ENCODE measurements at places on chromosomes 5 and 9.

- DNase-seq: no peak
These were observed 60.8 kb downstream of the GCNT4 start for GRCh38 chr5:74991522-74991921.

GRCh38 chr5:173662581-173663351 lies 46.3 kb upstream of the BOD1 start:
- DNase-seq: no peak

DNA sequence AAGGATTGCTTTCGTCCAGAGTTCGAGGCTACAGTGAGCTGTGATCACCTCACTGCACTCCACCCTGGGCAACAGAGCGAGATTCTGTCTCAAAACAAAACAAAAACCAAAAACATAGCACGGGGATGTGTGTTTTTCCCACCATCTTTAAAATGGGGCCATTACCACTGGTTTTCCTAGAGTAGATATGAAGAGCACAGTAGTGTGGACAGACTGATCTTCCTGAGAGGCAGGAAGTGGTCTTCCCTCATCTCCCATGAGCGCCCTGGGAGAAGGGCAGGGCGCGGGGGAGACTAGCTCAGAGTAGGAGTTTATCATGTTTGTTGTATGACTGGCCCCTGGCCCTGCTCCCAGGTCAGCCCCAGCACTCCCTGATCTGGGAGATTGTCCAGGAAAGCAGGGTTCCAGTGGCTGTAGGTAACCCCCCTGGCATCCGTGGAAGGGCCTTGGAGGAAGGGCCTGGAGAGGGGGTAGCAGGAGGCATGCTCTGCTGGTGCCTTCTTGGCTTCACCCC lies 2.3 kb downstream of the SUSD3 start:
- DNase-seq: no peak

DNA sequence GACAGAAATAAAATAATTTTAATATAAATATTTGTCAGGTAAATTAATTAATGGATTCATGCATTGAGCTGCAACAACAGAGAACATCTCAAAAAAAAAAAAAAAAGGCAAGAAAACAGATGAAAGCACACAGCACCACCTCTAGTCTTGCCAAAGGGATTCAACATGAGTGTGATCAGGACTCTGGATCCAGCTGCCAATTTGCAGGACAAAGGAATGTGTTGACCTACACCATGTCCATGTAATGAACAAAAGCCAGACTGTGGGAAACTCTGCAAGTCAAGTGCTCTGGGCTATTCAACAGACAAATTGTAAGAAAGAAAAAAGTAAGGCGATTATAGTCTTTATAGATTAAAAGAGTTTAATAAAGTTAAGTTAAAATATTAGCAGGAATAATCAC lies 769.3 kb downstream of the TLR4 start:
- DNase-seq: no peak

DNA sequence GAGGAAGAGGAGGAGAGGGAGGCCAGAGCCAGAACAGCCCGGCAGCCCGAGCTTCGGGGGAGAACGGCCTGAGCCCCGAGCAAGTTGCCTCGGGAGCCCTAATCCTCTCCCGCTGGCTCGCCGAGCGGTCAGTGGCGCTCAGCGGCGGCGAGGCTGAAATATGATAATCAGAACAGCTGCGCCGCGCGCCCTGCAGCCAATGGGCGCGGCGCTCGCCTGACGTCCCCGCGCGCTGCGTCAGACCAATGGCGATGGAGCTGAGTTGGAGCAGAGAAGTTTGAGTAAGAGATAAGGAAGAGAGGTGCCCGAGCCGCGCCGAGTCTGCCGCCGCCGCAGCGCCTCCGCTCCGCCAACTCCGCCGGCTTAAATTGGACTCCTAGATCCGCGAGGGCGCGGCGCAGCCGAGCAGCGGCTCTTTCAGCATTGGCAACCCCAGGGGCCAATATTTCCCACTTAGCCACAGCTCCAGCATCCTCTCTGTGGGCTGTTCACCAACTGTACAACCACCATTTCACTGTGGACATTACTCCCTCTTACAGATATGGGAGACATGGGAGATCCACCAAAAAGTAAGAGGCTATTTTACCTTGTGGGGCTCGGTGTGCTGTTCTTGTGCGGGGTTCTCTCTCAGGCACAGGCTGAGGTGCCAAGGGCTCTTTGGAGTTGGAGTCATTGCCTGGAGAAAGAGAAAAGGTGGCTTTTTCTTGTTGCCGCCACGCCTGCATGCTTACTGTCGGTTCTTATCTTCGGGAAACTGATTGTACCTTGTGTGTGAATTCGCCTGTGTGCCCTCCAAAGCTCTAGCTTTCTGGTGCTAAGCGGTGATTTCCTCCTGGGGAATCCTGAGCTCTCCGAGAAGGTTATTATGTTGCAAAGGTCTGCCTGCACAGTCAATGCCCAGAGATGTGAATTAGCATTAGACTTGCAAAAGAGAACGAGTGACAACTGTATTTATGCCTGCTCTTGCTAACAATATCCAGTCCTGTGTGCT lies at the start of gene ISL1:
Gene ISL1, plus strand, starts transcription at position 318 of the 991 bp plus-strand sequence. Its CDS starts 224 bp downstream, at position 542.
- DNase-seq: peak; percentile 92

DNA sequence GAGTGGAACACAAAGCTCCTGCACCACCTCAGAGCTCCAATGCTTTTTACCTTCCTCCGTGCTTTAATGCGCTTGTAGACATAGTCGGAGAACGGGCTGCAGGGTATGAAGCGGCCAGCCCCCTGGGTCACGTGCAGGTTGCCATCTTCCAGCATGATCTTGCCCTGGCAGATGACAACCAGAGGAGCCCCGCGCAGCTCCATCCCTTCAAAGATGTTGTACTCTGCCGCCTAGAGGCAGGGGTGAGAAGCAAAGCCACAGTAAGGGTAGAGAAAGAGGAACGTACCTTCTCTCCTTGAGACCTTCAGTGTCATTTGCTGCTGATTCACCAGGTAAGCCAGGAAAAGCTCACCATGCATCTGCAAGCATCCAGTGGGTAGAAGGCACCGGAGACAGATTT lies 112.3 kb downstream of the DPYSL3 start:
- DNase-seq: no peak

GRCh38 chr5:122439645-122440044 lies 127.6 kb downstream of the SNCAIP start:
- no peak for DNase-seq

- no peak for DNase-seq
These were observed 311.3 kb downstream of the NDUFS4 start for GRCh38 chr5:53871775-53872174.

GRCh38 chr9:112751056-112751795 lies 666 bp downstream of the SNX30 start:
- DNase-seq: peak; percentile 42

GRCh38 chr9:111992523-111992922 lies 95.9 kb downstream of the UGCG start:
- peak; percentile 25 for DNase-seq

DNA sequence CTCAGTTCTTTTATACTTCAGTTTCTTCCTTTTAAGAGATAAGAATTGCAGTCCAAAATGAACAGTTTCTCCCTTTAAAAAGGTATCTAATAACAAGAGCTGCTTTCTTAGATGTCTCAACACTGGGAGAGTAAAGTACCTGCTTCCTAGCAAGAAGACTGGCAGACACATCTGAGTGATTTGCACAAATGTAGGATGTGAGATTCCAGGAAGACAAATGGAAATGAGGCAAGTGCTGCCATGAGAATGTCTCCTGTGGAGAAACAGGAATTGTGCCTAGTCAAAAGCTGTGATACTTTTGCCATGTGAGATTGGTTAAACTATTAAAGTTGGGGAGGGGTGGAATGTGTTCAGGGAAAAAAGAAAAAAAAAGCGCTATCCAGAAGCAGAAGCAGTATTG lies 159.1 kb downstream of the HTR1A start:
- peak; percentile 22 for DNase-seq

- peak; percentile 57 for DNase-seq
These were observed 272.7 kb upstream of the PANK3 start for GRCh38 chr5:168851902-168852321.

DNA sequence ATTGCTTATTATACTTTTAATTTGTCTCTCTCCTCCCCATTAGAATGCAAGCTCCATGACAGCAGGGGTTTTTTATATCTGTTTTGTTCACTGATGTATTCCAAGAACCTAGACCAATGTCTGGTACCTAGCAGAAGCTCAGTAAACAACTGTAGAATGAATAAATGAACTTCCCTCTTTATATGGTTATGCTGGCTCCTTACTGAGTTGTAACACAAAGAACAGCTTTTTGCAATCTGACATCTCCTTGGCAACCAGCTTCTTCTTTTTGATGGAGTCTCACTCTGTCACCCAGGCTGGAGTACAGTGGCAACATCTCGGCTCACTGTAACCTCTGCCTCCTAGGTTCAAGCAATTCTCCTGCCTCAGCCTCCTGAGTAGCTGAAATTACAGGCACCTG lies 13.6 kb downstream of the TRMO start:
- no peak for DNase-seq

DNA sequence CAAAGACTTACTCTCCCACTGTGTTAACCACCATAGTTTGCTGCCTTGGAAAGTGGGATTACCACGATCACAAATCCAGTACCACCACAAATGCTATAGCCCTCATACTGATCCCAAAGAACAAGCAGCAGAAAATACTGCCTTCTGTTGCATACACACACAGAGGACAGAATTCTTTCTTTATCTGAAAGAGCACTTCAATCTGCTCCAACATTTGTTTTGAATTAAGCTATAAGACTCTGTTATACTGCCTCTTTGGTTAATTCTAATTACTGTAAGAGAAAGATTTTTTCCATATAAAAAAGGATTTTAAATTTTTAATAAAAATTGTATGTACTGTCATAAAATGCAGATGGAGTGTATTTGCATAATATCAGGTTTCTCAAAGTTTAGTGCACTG lies 69.8 kb downstream of the YIPF5 start:
- DNase-seq: no peak

GRCh38 chr5:72587661-72588308 lies 80.6 kb upstream of the ZNF366 start:
- DNase-seq: no peak

DNA sequence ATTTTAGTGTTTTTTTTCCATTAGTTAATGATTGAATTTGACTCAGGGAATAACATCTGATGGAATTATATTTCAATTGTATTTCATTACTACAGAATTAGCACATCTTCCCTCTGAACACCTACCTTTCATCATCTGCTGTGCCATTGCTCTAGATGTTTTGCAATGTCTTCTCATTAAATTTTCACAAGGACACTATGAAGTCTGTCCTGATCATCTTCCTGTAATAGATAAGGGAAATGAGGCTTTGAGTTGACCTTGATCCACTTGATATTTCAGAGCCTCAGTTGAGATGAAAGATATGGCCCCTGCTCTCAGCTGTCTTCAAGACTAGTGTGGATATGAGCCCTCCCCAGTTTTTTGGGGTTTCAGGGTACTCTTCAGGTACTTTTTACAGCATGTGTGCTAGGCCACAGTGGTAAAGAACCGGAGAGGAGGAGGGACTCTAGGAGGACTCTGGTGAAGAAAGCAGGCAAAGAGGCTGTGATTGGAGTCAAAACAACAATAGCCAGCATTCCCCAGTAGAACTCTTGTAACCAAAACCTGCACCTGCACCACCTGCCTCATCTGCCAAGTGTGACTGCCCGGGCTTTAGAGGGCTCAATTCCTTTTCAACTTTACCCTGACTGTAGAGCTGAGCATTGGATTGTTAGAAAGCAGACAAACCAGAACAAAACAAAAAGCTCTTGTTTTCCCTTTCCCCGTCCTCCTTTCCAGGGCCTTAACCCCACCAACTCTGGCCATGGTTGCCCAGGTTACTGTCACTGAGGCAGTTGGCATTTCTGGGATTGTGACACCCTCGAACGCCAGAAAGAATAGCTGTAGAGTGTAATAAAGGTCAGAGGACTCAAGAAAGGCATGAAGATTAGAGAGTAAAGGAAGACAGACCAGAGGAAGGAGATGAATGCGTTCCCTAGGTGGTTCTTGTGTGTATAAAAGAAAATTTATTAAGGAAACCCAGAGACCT lies 56.3 kb downstream of the ERAP1 start:
- DNase-seq: no peak

- DNase-seq: no peak
These were observed 307.3 kb downstream of the FBXL7 start for GRCh38 chr5:15807248-15807647.

DNA sequence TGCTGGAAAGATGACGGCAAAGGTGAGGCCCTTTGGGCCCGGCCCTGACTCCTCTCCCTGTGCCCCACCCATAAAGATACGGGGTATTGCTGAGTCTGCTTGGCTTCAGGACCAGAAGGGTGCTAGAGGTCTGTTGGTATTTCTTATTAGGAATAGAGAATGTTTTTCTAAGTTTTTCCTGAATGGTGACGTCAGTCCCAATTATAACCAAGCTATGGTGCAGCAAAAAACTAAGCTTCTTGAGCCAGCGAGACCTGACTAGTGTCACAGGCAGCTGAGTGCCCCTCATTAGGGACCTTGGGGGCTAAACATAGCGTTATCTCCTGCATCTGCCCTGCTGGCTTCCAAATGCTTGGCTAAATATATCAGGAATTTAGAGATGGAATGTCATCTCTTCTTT lies 151.0 kb upstream of the TBC1D2 start:
- no peak for DNase-seq

- DNase-seq: no peak
These were observed 21.9 kb upstream of the PLIN2 start for GRCh38 chr9:19149230-19149629.

DNA sequence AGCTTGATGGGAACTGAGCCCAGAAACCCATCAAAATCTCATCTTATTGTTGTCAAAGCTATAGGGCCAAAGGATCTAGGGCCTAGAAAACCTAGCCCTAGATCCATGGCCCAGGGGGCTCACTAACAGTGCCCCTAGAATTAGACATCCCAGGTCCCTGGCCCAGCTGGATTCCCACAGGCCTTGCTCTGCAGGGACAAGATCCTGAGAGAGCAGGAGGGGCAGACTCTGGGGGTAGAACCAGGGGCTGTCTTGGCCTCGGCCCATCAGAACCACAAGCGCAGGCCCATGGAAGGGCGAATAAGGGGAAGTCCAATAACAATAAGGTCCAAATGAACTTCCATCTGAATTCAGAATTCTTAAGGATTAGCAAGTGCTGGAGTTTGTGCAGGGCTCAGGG lies 69.6 kb downstream of the IL6ST start:
- DNase-seq: no peak

DNA sequence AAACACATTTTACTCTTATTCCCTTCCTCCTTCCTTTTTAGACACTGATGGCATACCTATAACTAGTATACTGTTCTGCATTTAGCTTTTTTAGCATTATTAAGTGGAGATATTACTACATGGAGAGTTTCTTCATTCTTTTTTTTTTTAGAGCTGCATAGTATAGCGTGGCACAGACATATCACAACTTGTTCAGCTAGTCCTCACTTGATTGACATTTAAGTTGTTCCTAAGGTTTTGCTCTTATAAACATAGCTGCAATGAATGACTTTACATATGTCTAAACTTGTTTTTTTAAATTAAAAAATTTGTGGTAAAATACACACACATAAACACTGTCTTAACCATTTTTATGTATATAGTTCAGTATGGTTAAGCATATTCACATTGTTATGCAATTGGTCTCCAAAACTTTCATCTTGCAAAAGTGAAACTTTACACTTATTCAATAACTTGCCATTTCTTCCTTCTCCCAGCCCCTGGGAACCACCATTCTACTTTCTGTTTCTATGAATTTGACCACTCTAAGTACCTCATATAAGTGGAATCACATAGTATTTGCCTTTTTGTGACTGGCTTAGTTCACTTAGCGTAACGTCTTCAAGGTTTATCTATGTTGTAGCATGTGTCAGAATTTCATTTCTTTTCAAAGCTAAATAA lies 48.7 kb downstream of the ANKDD1B start:
- DNase-seq: no peak
